Stimulated activated CD4-positive, alpha-beta T cell treated with anti-CD3 and anti-CD28 coated beads, Interleukin-12 subunit alpha, Interleukin-12 subunit beta, amount 100 ng/mL, for 24 hours (primary cell): ENCODE measurements at places on chromosomes 11 and 22.

- no peak for DNase-seq
These were observed 61.3 kb downstream of the MYH9 start for GRCh38 chr22:36326178-36327161.

DNA sequence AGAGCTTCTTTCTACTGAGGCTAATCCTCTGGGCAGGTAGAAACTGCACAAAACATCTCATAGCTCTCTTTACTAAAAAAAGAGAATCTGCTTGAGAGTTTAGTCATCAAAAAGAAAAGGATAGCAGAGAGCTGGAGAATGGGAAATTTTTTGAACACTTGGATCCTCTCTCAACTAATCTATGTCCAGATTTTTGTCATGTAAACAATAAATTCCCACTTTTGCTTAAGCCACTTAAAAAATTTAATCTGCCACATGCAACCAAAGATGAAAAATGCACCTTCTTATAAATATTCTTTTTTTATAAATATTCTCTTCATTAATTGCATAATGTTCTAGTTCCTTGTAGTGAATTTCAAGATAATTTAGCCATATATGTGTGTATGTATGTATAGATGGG lies 10.5 kb downstream of the OR5D16 start:
- DNase-seq = no peak

DNA sequence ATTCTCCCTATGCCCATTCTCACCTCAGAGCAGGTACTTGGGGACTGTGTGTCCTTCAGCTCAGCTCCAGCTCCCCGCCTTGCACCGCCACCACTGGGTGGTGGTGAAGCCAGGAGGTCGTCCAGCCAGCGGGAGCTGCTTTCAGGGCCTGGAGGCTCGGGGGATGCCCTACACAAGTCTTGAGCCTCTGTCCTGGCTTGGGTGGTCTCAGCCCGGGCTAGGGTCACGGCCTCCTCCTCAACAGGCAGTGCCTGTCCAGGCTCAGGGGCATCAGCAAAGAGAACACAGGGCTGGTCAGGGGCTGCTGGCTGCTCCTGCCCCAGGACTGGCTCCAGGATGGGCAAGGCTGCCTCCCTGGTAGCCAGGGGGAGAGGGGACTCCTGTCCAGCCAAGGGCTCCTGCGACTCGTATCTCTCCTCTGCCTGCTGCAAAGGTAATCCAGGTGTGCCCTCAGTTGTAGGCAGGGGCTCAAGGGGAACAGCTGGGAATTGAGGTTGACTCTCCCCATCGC lies 12.2 kb downstream of the TNKS1BP1 start:
- DNase-seq = no peak

- no peak for DNase-seq
These were observed 13.1 kb downstream of the MIAT start for GRCh38 chr22:26670459-26670858.

DNA sequence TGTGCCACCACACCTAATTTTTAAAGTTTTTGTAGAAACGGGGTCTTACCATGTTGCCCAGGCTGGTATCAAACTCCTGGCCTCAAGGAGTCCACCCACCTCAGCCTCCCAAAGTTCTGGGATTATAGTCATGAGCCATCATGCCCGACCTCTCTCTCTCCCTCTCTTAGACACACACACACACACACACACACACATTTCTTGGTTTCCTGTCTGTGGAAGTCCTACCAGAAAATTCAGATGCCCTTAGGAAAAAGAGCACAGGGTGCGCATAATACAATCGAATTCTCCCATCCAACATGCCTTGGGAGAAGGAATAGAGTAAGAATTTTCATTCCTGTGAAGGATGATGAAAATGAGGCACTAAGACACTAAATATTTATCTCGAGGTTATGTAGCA lies 10.4 kb downstream of the MICAL3 start:
- no peak for DNase-seq

- no peak for DNase-seq
These were observed 80.5 kb downstream of the MYO7A start for GRCh38 chr11:77208535-77208934.

DNA sequence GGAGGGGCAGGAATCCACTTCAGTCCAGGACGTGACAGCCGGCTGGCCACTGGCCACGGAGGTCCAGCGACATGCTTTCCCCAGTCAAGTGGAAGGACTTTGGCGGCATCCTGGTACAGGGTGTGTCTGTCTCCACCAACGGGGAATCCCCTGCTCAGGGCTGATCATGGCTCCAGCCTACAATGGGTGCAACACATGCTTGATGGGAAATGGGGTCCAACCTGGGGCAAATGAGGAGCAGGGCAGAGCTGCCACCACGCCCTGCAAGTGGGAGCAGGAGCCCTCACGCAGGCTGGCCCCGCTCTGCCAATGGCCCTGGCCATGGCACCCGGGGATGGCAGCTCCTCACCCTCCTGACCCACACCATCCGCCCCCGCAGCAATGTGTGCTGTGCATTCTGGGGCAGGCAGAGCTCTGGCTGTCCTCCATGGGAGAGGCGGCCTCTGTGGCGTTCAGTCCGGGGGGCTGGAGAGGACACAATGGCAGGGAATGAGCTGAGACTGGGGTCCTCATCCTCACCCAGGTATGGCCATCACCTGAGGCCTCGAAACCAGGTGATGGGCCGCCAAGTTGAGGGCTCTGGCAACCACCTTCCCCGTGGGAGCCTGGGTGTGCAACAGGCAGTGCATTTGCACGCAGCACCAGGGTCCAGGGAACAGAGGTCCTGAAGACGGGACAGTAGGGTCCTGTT lies 5.8 kb upstream of the SEPTIN5 start:
- DNase-seq = no peak

GRCh38 chr22:23547818-23548500 lies 32.1 kb downstream of the IGLL1 start:
- no peak for DNase-seq

GRCh38 chr11:96242191-96242847 lies 100.7 kb downstream of the MAML2 start:
- no peak for DNase-seq

DNA sequence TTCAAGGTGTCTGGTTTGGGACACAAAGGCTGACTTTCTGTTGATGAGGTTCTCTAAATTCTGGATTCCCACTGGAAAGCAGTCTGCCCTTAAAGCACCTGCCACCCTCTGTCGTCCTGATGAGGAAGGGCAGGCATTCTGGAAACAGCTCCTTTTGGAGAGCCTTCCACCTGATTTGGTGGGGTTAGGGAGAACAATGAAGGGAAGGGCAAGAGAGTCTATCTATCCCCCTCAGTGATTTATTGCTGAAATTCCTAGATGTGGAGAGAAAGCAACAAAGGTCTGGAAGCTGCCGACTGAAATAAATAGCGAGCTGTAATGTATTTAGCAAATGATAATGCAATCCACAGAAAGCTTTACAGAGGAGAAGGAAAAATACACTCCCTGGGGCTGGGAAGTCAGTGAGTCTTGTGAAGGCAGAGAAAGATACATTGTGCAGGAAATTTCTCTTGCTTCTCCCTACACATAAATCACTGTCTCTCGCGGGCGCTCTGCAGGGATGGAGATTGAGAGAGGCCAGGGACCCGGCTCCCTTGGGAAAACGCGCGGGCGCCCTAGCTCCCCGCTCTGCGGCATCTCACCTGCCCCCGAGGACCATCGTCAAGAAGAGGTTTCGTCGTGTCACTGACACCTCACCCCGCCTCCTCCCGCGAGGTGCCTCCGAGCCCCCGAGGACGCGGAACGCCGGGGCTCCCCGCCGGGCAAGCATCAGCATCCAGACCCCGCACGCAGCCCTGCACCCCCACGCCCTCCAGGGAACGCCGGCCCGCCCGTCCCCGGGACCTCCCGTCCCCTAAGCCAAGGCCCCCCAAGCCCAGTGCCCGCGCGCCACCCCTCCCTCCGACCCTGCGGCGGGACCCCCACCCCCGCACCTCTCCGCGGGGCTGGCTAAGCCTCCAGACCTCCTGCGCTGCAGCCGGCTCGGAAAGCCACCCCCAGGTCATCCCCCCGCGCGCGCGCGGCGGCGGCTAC lies 673 bp downstream of the CDON start:
- no peak for DNase-seq
